A549 (cell line): ENCODE measurements at places on chromosomes 5 and 9.

- DNase-seq: no peak
Measured at GRCh38 chr5:111930449-111930848, 173.5 kb upstream of the NREP start.

DNA sequence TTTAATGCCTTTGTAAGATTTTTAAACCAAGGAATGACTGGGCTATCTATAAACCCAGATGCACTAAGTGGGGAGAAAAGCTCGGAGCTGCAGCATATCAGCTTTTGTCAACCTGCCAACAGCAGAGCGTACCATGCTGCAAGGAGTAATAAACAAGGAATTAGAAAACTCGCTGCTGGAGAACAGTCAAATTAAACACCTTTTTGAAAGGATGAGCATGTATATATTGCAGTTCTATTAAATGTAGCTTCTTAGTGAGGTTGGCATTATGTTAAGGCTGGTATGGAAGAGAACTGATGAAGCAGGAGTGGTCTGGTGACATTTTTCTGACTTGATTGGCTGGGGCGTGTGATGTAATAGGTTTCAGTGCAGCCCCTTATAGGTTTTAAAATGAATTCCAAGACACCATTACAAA, 74.7 kb downstream of the PIK3R1 start:
- no peak for DNase-seq

GRCh38 chr9:117395151-117395650, 19.7 kb downstream of the ASTN2 start:
- DNase-seq: no peak

- DNase-seq: no peak
Measured at GRCh38 chr5:42434047-42434724, 10.9 kb downstream of the GHR start.

DNA sequence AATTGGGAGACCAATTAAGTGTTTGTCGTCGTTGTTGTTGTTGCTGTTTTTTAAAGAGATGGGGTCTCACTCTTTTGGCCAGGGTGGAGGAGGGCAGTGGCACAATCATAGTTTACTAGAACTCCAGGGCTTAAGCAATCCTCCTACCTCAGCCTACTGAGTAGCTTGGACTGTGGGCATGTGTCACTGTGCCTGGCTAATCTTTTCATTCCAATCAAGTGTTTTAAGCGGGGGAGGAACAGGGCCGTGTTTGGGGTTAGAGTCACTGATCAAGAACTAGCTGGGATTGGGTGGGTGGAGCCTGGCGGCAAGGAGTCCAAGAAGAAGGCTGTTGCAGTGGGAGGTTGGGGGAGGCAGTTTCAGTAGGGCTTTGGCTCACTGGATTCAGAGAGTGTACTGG, 13.8 kb downstream of the SNX30 start:
- no peak for DNase-seq

DNA sequence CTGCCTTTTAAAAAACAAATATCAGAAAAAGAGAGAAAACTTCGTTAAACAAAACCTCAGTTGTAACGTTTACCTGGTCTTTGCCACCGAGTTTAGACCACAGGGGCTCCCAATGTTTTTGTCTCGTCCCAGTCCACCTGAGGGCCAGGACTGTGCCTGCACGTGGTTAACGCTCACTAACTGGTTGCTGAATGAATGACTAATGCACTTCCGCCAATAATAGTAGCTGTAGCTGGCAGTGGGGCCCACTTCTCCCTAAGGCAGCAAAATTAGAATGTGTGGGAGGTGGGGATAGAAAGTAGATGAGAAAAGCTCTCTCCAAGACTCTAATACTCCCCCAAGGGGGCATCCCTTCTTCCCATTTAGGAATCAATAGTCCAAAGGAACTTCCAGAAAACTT, 29.1 kb upstream of the MED27 start:
- DNase-seq: no peak

DNA sequence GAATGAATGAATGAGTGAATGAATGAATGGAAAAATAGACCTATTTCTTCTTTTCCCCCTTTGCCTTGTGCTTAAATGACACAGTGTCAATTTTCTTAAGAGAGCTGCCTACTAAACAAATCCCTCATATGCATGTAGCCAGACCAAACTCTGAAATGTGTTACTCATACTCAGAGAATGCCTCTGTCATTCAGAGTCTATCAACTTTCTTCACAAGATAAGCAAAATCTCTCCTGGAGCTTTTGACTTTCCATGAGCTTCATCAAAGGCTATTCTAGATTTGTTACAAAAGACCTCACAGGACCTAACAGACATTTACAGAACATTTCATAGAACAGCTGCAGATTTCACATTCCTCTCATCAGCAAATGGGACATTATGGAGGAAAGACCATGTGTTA, 275.7 kb upstream of the MSX2 start:
- DNase-seq: no peak

DNA sequence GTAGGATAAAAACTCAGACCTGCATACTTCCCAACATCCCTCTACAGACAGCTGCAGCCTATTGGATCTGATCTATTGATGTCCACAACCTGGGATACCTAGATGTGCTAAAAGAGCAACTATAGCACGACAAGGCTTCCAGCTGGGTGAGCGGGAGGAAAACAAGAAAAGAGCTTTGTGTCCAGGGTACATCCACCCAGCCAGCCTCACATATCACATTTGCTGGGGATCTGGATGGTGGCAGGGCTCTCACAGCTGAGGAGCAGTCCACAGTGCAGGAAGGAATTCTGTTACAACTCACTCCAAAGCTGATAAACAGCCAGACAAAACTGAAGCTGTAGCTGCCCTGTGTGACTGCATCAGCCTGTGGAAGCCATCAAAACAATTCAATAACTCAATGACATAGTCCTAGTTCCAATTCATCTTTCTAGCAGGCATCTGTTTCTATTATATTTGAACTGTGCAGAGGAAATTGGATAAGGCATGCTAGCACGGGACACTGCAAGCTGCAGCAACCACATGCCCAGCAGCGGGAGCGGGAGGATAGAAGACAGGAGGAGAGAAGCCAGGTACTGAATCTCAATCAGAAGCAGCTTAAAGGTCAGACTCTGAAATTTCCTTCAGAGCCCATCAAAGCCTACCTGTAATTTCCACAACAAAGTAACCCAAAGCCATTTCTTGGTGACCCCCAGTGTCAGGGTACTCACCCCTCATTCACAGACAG, 45.0 kb downstream of the MED10 start:
- DNase-seq: no peak

- DNase-seq: no peak
Measured at GRCh38 chr9:27440888-27441740, 83.0 kb upstream of the IFNK start.

- DNase-seq: no peak
Measured at GRCh38 chr9:14085810-14086209, 228.1 kb downstream of the NFIB start.

GRCh38 chr5:173075137-173075843, 19.1 kb downstream of the CREBRF start:
- DNase-seq: no peak

DNA sequence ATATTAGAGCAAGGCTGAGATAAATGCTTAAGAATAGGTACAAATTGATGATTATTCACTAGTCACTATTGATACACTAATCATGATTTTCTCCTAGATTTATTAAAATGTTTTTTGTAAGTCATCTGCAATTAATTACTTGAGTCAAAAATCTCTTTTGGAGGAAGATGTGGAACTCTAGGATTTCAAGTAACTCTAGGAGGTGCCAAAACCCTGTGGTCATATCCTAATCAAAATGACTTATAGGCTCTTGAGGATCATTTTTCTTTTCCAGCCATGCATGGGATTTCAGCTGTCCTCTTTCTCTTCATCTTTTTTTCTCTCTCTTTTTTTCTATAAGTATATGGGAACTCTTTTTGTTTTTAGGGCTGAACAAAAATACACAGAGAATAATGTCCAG, 141.8 kb upstream of the CD180 start:
- no peak for DNase-seq

DNA sequence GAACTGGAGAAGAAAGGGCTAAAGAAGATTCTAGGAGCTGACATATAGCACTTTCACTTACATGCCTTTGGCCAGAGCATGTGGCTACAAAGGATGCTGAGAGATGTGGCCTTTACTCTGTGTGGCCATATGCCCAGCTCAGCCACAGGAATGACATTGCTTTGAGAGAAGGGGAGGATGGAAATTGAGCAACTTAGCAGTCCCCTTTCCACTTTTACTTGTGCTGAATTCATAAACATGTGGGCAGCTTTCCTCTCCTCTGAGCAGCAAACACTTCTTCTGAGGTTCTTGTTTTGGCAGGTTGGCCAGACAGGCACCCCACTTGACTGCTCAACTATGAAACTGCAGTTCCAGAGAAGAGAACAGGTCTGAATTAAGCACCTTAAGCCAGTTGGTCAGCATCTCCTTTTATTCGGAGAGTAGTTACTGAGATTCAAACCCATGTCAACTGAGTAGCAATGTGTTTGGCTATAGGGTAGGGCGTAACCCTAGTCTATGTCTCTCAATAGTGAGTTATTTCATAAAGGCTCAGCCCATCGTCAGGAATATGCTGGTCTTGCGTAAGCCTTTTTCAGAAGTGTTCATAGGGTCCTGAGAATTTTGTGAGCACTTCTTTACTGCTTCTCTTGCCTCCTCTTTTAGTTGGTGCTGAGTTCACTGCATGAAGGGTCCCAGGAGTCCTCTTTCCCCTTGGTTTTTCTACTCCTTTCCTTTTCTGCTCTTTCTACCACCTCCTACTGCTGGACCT, 134.5 kb downstream of the PALM2AKAP2 start:
- no peak for DNase-seq

- DNase-seq: no peak
Measured at GRCh38 chr5:33491941-33492340, 51.2 kb downstream of the TARS1 start.

DNA sequence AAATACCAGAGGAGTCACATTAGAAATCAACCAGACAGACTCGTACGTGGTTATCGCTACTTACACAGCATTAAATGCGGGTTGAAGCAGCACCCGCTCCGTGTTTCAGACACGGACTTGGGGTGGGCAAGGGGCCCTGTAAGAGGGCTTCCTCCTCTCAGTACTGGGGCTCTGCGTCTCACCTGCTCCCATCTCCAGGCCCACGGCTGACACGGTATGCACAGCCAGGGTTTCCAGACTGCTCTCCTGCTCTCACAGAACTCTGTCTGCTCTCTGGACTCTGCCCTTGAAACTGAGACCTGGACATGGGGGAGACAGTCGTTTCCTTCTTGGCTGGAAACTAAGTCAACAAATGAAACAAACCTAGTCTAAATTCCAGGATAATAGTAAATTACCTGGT, 24.7 kb upstream of the RASGEF1C start:
- no peak for DNase-seq

DNA sequence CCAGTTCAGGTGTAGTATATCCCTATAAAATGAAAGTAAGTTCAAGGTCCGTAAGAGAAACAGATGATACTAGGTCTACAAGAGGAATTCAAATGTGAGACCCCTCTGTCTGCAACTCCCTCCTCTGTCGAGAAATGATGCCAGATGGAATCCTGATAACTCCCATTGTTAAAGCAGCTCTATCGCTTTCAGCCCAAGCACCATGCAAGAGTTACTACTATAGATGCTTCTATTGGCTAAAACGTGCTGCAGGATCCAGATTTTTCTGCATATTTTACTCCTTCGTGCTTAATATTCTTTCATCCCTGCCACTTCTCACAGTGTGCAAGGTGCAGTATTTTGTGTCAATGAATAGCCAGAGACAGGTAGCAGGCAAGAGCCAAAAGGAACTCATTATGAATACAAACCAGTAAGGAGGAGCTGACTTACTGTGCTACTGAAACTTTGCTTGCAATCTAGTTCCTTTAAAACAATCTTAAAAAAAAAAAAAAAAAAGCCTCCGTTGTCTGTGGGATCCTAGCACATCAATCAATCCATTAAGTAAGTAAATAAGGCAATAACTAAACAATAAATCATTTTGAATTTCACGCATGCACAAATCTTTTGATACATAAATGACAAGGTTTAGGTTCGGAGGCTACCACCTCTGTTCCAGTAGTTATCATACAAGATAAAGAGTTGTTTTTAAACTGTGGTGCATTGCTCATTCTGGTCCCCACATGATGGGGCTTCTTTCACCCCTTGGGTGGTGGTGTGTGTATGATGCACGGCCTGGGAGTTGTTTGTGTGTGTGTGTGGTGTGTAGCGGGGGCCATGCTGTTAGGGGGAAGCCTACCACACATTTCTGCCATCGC, 151.1 kb upstream of the MPDZ start:
- no peak for DNase-seq

- DNase-seq: no peak
Measured at GRCh38 chr5:32013658-32014057, 160.5 kb downstream of the GOLPH3 start.

GRCh38 chr9:534886-535285, 306.6 kb upstream of the DMRT1 start:
- DNase-seq: no peak

DNA sequence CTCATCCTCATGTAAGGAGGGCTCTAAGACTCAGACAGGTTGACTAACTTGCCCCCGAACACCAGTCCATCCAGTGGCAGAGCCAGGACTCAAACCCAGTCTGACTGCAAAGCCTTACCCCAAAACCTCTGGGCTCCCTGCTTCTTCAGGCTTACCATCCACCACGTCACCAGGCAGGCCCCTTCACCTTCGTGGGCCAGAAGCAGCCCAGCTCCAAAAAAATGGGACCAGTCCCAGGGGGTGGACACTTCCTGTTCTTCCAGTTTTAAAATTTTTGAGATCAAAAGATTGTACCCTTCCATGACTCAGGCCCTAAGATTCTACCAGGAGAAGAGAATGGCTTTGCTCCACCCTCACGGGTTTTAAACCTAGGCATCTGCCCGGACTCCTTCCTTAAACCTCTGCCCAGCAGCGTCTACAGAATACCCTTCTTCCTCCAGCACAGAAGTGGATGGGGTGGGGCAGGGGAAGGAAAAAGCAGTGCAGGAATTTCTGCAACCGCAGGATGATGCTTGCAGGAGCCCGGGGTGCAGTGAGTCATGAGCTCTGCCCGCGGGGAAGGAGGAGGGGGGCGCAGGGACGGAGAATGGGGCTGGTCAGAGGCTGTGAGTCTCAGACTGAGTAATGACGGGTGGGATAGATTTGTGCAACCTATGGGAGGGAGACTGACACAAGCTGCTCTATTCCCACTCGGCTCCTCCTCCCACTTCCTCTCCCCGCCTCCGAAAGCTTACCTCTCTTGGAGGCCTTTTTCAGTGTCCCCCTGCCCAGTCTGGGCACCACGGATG, 50.4 kb upstream of the STXBP1 start:
- peak; percentile 93 for DNase-seq

DNA sequence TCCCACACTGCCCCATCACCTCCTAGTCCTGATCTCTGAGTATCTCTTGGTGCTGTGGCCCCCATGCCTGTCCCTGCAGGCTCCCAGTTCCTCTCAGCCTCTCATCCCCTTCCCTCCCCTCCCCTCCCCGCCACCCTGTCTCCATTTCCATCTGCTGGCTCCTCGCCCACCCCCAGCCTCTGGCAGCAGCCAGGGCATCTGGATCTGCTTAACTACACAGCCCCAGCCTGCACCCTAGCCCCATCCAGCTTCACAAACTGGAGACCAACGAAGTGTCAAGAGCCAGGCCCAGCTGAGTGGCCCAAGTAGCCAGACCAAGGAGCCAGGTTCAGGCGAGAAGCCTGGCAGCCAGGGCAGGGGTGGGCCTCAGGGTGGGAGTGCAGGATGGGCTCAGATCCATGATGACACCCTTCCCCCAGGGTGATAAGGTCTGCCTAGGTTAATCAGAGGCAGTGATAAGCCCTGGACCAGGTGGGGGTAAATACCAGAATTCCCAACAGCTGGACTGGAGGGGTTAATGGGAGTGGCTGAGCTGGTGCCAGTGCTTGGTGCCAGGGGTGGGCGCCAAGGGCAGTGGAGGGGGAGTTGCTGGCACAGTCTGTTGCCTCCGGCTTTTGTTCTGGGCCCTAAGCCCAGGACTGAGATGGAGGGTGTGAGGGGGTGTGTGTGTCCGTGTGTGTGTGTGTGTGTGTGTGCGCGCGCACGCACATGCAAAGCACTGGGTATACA, 2.5 kb downstream of the IL11RA start:
- DNase-seq: no peak

- DNase-seq: no peak
Measured at GRCh38 chr9:130242270-130243014, 23.1 kb upstream of the HMCN2 start.
